ENCODE measurements at places on chromosomes 4 and X.

DNA sequence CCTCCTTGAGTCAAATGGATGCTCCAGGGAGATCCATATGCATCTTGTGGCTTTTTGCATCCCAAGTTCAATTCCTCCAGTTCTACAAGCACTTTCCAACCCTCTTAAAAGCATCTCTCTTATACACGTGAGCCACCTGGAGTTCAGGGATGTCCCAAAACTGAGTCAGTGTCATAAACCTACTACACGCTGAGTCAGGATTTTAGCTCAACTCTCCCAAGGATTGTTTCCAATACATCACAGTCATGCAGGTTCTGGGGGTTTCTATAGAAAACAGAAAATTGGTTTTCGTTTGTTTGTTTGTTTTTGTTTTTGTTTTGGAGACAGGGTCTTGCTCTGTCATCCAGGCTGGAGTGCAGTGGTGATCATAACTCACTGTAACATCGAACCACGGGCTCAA, 25.9 kb upstream of the ESX1 start:
- DNase-seq, result no peak

DNA sequence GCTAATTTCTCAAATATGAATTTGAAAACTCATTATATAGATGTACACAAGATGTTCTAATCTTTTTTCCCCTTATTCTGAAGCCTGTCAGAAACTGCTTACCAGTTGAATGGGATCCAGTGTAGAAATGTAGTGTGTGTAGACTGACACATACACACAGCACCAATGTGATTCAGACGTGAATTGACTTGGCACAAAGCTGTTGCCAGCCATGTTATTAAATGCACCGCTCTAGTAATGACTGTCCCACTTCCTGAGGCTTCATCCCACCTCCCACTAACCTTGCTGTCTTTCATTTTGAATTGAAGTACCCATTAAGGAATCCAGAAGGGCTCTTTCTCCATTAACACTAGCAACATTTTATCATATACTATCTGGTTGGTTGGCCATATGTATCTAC, 146.6 kb downstream of the PPA2 start:
- DNase-seq, result no peak

- peak; percentile 37 for DNase-seq
Observed at GRCh38 chr4:5893004-5893580, at the start of gene CRMP1. CRMP1 (minus strand) TSS chr4:5893086; CDS start chr4:5892969, 117 bp downstream.

GRCh38 chr4:80463509-80463908, 128.0 kb downstream of the CFAP299 start:
- no peak for DNase-seq

GRCh38 chr4:141425124-141425523, 204.4 kb downstream of the ZNF330 start:
- DNase-seq, result no peak

DNA sequence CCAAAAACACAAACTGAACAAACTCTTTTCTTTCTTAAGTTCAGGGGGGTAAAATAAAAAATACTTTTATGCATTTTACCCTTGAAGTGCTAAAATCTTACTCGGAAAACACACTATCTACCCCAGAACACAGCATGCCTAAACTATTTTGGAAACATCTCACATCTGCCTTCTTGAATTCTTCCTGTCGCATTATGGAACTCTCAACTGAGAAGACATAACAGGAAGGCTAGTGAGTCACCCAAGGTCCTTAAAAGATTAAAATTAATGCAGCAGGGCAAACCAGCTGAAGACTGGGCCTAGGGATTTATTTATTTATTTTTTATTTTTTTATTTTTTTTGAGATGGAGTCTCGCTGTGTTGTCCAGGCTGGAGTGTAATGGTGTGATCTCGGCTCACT, 208.2 kb downstream of the APBB2 start:
- no peak for DNase-seq

DNA sequence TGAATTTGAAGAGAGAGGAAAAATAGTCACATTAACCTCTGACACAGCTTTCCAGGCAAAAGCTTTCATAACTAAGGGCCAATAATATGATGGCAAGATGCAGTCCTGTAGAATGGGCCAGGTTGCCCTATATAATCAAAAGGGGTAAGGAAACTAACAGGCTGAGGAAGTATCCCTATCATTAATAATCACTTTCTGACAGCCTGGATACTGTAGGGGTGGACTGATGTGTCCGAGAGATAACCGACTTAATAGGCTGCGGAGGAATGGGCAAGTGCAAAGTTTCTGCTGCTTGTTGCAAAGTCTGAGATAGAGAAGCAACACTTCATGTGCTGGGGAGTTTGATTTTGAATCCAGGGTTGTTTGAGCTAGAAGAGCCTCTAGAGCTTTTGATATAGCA, 94.8 kb downstream of the DNAAF6 start:
- no peak for DNase-seq

GRCh38 chrX:115690511-115691216, 129.7 kb downstream of the PLS3 start:
- DNase-seq, result peak; percentile 46

DNA sequence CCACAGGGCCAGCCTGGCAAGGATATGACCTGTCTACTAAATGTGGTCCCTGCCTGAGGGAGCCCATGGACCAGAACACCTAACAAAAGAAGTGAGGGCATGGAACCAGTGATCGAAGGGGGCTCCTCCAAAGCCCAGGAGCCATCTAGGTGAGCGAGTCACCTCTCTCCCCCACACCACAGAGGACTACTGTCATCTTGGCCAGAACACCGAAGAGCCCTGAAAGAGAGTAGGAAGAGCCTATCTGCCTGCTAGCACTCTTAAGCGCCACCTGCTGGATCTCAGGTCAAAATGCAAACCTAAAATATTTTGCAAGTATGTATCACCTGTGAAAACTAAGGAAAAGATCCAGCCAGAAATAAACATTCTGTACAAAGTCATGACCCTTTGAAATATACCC, 137.9 kb upstream of the ZXDB start:
- no peak for DNase-seq

- DNase-seq, result no peak
Observed at GRCh38 chr4:111754003-111754402, 391.3 kb upstream of the FAM241A start.

DNA sequence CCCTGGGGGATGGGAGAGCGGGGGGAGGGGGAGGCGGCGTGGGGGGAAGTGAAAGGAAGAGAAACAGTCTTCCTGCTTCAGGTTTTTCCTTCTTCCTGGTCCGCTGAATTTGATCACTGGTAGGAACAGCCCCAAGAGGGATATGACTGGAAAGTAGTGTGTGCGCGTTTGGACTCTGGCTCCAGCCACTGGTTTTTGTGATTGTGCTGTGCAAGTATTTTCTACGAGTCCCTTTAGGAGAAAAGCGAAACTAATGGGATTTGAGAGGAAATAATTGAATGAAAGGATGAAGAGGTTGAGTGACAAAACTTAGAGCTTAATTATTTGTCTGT, 836 bp downstream of the PRRG1 start:
- DNase-seq, result no peak

DNA sequence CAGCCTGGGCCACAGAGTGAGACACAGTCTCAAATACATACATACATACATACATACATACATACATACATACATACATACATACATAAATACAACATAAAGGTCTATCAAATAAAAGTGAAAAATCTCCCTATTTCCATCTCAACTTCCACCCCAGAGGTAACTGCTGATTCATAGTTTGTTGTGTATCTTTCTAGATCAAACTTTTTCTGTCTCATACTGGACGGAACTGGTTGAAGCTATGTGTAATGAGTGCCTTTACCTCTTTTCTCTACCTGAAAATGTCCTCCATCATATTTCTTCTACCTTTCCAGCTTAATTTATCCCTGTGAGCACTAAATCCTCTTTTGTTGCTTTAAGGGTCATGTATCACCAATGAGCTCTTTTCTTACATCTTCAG, 102.5 kb downstream of the HDAC8 start:
- DNase-seq, result no peak

DNA sequence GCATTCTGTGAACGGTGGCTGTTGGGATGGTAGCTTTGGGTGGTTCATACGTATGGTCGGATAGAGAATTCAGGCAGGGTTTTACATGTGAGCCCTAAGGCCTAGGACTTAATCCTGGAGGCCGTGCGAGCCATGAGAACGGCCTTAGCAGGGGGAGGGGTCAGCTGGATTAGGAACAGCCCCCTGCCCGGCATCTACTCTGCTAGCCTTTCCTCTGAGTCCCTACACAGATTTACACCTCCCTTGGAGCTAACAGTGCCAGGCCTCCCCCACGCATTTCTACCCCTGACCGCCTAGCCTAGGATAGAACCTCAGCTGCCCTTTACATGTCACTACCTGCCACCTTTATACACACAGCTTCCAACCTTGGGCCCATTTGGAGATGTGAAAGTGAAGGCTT, 7.1 kb downstream of the PRAF2 start:
- no peak for DNase-seq

DNA sequence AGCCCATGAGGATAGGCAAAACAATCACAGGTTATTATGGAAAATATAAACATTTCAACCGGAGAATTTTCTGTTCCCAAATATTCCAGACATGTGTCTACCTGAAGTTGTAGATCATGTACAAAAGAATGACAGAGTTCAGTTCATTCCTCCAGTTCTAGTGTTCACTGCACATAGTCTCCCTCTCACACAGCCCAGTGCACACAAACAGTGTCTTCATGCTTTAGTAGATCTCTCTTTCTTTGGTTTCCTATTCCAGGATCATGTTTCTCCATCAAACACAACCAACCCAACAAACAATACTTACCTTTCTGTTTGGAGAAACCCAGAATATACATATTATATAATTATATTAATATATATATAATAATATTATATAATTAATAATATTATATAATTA, 671.9 kb downstream of the TRIML1 start:
- no peak for DNase-seq

DNA sequence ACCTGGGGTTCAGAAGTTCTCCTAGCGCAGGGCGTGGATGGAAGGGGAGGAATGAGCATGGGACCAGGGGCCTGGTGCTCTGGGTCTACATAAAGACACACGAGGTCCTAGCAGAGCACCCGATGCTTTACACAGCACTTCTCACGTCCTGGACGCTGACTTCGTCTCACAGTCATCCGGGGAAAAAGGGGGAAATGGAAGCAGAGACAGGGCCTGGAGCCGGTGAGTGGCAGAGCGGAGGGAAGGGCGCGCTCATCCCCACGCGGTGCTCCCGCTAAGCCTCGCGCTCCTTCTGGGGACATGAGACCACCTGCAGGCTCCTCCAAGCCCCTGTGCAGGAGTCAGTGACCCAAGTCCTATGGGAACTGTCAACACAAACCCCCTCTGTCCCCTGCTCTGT, 157.7 kb downstream of the AFAP1 start:
- no peak for DNase-seq

DNA sequence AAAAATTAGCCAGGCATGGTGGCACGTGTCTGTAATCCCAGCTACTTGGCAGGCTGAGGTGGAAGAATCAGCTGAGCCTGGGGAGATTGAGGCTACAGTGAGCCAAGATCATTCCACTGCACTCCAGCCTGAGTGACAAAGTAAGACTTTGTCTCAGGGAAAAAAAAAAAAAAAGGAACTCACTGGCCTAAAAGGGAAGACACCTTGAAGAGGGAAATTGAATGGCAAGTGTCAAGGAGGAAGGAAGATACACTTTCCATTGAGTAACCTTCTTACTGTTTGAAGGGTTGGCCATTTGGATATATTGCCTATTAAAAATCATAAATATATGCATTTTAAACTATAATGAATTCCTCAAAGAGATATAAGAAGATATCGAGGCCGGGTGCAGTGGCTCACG, 147.5 kb upstream of the FAM241A start:
- DNase-seq, result no peak

DNA sequence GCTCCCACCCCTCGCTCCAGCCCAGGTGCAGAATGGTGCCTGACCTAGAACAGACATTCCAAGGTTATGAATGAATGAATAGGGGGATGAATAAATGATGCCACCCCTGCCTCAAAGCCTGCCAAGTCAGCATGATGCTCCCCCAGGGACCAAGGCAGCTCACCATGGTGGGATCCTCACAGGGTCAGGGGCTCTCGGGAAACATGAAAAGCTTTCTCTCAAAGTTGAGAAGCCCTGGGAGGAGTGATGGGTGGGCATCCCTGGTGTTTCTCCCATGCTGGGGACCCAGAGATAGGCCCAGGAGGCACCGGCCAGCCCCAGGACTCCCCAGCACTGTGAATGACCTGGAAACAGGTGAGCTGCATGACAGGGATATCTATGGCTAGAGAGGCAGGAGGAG, 58.9 kb downstream of the HTRA3 start:
- no peak for DNase-seq

DNA sequence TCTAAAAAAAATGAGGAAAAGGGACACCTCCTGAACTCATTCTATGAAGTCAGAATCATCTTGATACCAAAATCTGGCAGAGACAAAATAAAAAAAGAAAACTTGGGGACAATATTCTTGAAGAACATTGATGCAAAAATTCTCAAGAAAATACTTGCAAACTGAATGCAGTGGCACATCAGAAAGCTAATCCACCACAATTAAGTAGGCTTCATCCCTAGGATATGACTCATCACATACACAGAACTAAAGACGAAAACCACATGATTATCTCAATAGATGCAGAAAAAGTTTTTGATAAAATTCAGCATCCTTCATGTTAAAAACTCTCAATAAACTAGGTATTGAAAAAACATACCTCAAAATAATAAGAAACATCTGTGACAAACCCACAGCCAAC, 98.3 kb downstream of the FAM47B start:
- DNase-seq, result no peak

DNA sequence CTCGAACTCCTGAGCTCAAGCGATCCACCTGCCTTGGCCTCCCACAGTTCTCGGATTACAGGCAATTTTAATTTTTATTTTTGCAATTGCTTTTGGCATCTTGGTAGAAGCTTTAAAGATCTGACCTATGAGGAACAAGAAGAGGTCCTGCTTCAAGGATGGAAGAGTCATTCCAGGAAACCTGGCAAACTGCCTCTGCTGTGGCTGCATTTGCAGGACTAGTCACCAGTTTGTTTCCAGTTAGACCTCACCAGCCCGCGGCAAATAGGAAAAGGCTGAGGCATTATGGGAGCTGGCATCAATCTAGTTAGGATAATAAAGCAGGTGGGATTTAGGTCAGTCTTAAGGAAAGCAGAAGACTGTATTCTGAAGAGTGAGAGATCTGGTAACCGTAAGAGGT, 51.9 kb upstream of the LAS1L start:
- DNase-seq, result no peak

- DNase-seq, result no peak
Observed at GRCh38 chrX:19840899-19841648, 46.3 kb downstream of the SH3KBP1 start.

- no peak for DNase-seq
Observed at GRCh38 chr4:6742989-6743388, 27.0 kb downstream of the BLOC1S4 start.

DNA sequence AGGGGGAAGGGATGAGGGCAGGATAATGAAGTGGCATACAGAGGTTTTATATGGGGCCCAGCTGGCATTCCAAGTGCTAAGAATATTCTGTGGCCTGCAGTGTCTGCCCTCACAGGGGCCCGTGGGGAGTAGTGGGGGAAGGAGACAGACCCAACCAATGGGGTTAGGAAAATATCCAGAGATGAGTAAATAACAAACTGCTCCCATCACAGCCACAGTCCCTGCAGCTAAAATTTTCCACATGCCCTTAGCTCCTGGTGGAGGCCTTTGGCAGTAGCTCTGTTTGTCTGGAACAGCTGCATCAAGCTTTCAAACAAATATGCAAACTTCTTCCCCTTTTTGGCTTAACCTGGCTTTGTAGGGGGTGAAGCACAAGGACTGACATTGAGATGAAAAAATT, 3.1 kb downstream of the SRPX2 start:
- no peak for DNase-seq
